ENCODE measurements at places on chromosomes 7 and 10.
A peak's percentile ranks its signal among the peaks of the same experiment; 100 is the strongest.

GRCh38 chr10:51034769-51035168, 39.5 kb upstream of the PRKG1 start:
- DNase-seq = no peak

- DNase-seq = no peak
Measured at GRCh38 chr10:132663666-132664365, 122.1 kb downstream of the NKX6-2 start.

- no peak for DNase-seq
Measured at GRCh38 chr10:118882741-118883140, 128.0 kb upstream of the CACUL1 start.

- DNase-seq = no peak
Measured at GRCh38 chr10:55091691-55092328, 290.8 kb upstream of the PCDH15 start.

DNA sequence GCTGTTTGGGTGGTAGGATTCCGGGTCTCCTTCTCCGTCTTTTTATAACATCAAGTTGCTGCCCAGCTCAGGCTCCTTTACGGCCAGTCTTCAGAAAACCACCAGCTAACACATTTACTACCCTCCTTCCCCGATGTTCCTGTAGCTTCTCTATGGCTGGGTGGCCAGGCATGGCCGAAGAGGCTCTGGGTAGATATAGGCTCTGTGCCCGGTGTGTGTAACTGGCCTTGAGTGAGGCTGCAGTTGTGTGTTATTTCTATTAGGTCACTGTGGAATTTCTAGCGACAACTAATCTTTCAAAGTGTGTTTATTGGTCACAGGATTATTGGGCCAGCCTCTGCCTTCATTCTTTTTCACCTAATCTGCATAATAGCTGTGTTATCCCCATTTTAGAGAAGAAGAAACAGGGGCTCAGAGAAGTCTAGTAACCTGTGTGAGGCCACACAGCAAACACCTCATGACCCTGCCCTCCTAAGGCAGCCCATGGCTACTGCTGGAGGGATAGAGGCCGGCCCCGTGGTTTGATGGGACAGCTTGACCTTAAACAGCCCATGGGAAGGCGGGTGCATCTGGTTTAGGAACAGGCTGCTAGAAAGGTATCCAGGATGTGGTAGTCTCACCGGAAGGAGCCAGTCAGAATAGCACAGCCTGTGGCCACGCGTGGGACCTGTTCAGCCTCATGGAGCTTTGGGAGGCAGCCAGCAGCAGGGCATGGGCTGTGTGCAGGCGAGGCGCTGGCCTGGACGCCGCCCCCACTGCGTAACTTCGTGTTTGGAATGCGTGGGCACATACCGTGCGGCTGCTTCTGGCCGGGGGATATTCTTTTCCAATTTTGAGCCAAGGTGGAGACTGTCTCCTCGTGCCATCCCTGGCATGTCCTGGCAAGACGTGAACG, 29.7 kb downstream of the HTRA1 start:
- DNase-seq = no peak

DNA sequence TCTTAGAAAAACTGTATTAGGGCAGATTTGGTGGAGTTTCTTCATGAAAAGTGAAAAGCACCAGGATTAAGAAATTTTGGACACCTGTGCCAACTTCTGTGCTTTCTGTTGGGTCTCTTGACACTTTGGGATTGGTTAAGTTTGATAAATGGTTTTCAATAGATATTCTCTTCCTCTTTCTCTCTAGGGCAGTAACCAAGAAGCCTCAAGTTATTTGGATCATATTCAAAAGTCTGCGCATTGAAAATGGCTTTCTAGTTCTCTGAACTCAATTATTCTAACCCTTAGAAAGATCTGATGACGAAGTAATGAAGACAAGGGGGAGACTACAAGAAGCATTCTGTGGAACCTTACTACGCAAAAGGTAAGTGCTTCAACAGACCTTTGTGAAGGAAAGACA, 144.0 kb upstream of the CCDC6 start:
- DNase-seq = no peak

DNA sequence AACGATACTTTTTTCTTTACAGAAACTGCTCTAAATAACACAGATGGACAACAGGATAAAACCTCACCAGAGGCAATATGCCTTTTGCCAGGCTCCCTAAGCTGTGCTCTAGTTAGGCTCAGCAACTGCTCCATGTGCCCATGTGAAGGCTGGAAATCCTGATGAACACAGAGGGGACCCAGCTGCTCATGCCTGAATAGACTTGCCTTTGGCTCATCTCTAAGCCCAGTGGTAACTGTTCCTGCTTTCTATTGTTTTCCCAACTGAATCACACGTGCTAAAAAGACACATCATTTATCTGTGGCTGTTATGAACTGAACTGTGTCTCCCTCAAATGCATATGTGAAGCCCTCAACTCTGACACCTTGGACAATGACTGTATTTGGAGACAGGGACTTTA, 110.4 kb downstream of the RNF216 start:
- no peak for DNase-seq

GRCh38 chr10:68233046-68233445, 1.1 kb upstream of the ATOH7 start:
- no peak for DNase-seq

GRCh38 chr10:98331885-98332284, 63.9 kb upstream of the LOXL4 start:
- DNase-seq = peak; percentile 26

DNA sequence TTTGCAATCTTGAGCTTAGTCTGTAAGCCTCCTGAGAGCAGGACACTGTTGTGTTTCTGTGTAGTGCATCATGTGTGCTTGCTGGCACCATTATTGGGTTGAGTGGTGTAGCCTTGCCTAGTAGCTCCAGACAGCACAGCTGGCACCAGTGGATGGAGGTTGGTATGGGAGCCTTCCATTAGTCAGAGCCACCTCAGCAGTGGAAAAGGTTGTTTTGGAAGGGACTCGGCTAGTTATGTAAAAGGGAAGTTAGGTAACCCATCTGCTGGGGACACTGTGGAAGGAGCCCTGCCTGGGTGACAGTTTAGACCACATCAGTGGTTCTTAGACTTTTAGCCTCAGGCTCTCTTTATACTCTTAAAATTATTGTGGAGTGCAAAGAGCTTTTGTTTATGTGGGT, 16.3 kb downstream of the MINDY4 start:
- DNase-seq = no peak

GRCh38 chr10:131842351-131843088, 58.3 kb upstream of the PPP2R2D start:
- no peak for DNase-seq

GRCh38 chr10:99880080-99880835, 97.8 kb downstream of the ABCC2 start:
- no peak for DNase-seq

GRCh38 chr7:101402081-101402779, 39.6 kb downstream of the COL26A1 start:
- no peak for DNase-seq

DNA sequence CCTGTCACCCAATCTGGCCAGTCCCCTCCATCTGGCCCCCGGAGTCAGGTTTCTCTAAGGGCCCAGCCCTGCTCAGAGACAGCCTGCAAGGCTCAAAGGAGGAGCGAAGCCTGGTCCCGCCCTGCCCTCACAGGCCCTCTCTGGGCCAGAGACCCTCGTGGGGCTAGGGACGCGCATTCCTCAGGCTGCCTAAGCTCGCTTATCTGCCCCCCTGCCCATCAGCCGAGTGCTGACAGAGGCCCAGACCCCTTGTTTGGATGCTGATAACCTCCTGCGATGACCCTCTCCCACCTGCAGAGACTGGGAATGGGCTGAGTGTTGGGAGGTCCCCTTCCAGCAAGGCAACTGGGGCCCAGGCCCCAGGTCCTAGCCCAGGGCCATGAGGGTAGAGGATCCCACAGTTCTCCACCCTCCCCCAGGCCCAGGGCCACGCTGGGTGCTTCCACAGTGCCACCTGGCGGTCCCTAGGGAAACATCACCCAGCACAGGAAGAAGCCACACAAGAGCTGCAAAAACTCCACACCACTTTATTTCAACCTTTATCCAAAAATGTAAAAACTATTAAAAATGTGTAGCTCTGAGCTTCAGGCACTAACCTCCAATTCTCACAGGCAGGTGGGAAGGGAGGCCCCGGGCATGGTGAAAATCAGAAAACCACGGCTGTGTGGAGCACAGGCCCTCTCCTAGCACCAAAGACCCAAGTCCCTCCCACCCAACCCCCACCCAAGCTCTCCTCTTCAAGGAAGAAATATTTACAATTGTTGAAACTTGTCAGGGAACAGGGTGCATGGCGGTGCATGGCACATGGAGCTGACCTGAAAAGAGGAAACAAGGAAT, 2.2 kb downstream of the NPM3 start:
- DNase-seq = no peak

GRCh38 chr7:21345361-21345760, 82.5 kb upstream of the SP4 start:
- peak; percentile 83 for DNase-seq

DNA sequence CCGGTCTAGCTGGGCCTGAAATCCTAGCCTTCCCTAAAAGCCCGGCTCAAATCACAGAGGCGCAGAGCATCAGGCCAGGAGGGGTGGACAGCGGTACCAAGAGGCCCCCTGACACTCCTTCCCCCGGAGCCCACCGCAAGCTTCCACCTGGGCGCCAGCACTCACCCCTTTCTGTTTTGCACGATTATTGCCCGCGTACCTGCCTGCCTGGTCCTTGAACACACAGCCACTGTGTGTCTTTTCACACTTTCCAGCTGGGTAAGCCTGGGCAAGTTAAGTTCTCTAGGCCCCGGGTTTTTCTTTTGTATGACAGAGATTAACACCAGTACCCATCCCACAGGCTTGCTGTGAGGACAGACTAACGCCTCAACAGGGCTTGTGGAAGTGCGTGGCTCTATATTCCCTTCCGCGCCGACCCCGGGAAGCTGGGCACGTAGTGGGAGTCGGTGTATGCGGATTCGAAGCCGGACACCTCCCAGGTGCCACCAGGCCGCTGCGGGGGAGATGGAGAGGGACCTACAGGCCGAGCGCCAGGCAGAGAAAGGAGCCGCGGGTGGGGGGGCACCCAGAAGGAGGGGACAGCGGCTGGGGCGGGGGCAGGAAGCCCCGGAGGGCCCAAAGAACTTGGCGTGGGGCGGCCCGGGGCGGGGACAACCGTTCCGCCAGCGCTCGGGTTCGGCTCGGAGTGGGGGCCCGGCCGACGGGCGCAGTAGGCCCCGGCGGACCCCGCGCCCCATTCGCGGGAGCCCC, 792 bp downstream of the ZNF746 start:
- DNase-seq = no peak

DNA sequence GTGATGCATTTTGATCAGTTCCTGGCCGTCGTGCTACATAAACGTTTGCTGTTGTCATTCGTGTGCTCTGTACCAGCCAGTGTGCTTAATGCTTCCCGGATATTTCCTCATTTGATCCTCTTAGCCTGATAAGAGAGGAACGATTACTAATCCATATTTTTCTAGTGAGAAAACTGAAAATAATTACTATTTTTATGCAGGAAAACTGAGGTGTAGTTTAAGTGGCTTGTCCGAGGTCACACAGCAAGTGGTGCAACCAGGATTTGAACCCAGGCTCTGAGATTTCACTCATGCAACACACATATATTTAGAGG, 650 bp upstream of the SORBS1 start:
- no peak for DNase-seq

DNA sequence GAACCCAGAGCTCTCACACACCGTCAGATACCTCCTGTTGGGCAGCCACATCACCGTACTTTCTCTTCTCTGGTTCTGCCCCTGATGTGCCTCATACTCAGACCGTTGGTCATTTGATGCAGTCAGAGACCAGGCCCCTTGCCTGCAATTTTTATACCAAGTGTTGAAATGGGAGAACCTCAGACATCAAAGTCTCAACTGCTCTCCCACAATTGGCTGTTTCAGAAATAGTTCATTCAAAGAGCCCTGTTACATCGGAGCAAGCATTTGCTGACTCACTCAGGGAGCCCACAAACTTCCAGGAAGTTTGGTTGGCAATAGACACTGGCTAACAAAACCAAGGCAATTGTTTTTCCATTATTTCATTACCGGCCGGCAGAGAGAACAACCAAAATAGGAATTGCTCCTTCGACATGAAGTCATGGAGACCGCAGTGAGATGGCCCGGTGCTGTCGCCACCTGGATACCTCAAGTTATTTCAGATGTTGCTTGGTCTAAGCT, 33.5 kb upstream of the ADAM12 start:
- DNase-seq = no peak

DNA sequence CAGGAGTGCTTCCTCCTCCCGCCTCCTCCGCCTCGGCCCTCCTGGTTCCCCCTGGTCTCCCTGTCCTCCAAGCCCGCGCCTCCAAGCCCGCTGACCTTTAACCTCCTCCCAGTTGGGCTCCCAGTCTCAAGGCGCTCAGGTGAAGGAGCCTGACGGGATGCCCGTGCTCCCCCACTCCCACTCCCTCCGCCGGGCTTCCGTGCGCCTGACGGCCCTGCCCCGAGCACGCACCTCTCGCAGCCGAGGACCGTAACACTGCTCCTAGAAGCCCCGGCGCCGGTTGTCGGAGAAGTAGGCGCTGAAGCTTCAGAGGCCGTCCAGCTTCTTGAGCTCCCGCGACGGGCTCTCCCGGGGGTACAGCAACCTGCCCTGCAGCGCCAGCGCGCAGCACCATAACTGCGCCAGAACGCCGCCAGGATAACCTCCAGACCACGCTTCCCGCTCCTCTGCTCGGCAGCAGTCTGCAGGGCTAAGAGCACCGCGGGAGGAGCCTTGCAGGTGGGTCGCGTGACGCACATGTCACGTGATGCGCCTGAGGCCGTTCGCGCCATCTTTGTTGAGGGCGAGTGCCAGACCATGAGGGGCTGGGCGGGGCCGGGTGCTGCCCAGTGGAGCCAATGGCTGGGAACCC, 71.0 kb upstream of the ZNF479 start:
- DNase-seq = no peak

- DNase-seq = no peak
Measured at GRCh38 chr7:129571201-129571600, 40.3 kb upstream of the NRF1 start.

DNA sequence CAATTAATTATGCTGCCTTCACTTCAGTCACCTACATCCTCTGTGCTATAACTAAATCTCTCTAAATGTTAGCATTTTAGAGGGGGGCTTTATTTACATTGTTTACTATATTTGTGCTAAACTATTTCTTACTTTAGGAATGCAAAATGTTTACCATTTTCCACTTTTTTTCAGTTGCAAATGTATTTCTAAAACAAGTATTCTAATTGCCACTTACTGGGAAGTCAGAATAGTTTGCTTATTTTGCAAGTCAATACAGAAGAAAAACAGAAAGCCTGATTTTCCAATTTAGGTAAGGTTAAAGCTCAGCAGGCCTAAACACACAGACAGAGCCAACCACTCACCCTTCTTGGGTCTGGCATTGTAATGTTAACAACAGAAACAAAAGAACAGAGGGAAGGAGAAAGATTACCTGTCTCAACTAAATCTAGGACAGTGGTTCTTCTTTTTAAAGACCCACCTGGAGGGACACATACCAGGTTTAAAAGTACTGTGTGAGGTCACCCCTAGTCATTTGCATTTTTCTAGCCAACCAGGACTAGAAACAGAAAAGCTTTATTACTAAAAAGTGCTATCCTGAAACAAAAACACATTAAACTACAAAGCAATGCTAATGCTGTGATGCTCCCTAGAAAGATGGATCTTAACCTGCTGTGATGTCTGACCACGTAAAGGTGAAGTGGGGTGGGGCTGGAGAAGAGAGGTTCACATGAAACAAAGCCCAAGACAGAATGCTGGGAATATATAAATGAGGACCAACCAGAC, 178.2 kb downstream of the SLC25A13 start:
- DNase-seq = no peak

All from GM12864 (cell line).